ENCODE measurements at places on chromosomes 11 and 22. TPM values are rescaled to one million over a fixed set of nuclear protein-coding genes. Genes with fewer than 3 reads are reported as not detected.

RIMBP3B gene
- total RNA-seq = 0.07 TPM

DRD4 gene
- 0.08 TPM for total RNA-seq

TUG1 gene
- total RNA-seq = 68.7 TPM

YPEL4 gene
- not detected for total RNA-seq

PKDREJ gene
- total RNA-seq = not detected

ARVCF gene
- 107 TPM for total RNA-seq

MMP13 gene
- not detected for total RNA-seq

C1QTNF4 gene
- 7.1 TPM for total RNA-seq

TENM4 gene
- total RNA-seq = 49.4 TPM

RFPL3 gene
- not detected for total RNA-seq

P4HA3 gene
- 1.7 TPM for total RNA-seq

NAALAD2 gene
- total RNA-seq = 0.88 TPM

EMID1 gene
- total RNA-seq = 6.0 TPM

OR8G5 gene
- total RNA-seq = not detected

FOXRED2 gene
- 16.6 TPM for total RNA-seq

OR51E2 gene
- total RNA-seq = not detected

GRCh38 chr11:19091366-19091765 is 25.6 kb upstream of the ZDHHC13 start:
- DNase-seq = no peak

DNA sequence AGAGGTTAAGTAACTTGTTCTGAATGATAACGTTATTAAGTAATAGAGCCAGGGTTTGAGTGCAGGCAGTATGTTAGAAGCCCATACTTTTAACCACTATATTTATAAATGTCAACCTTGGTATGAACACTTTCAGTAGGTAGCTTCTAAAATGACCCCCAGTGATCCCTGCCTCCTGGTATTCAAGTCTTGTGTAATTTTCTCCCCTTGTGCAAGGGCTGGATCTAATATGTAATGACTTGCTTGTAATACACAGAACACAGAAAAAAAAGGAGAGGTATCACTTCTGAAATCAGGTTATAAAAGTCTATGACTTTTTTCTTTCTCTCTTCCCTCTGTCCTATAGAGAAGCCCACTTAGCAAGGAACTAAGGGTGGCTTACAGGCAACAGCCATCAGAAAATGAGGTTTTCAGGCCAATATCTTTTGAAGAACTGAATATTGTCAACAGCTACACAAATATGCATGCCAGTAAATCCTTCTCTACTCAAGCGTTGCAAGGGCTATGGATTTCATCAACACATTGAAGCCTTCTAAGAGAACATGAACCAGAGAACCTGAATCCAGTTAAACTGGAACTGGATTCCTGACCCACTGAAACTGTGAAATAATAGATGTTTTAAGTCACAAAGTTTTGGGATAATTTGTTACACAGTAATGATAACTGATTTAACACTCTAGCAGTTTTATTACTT is 712.3 kb downstream of the METTL15 start:
- no peak for DNase-seq

- DNase-seq = no peak
Measured at GRCh38 chr11:7918141-7918540, 12.9 kb downstream of the OR10A6 start.

DNA sequence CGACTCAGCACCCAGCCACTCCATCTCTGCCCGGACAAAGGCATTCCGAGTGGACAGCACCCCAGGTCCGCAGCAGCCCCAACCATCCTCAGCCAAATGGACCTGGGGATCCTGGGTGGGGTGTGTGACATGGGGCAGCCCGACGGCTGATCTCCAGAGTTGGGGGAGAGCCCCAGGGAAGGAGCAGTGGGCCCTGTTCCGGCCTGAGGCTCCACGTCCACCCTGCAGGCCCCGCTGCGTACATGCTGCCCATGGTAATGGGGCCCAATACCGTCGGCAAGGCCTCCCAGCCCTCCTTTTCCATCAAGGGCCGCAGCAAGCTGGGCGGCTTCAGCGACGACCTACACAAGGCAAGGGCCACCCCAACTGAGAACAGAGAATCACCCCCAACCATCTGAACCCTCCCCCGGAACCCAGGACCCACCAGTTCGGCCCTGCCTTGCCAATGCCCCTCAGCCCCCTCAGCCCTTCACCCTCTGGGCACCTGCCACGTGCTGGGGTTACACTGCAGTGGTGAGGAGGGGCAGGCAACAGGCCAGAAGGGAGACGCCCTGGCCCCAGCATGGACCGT is 5.4 kb downstream of the SCGB1C1 start:
- DNase-seq = no peak

GRCh38 chr22:23103199-23103954 is 33.1 kb downstream of the GNAZ start:
- no peak for DNase-seq

GRCh38 chr11:20844630-20845029 is 175.2 kb downstream of the NELL1 start:
- DNase-seq = no peak

- DNase-seq = no peak
Measured at GRCh38 chr22:49460592-49461281, 366.9 kb downstream of the BRD1 start.

DNA sequence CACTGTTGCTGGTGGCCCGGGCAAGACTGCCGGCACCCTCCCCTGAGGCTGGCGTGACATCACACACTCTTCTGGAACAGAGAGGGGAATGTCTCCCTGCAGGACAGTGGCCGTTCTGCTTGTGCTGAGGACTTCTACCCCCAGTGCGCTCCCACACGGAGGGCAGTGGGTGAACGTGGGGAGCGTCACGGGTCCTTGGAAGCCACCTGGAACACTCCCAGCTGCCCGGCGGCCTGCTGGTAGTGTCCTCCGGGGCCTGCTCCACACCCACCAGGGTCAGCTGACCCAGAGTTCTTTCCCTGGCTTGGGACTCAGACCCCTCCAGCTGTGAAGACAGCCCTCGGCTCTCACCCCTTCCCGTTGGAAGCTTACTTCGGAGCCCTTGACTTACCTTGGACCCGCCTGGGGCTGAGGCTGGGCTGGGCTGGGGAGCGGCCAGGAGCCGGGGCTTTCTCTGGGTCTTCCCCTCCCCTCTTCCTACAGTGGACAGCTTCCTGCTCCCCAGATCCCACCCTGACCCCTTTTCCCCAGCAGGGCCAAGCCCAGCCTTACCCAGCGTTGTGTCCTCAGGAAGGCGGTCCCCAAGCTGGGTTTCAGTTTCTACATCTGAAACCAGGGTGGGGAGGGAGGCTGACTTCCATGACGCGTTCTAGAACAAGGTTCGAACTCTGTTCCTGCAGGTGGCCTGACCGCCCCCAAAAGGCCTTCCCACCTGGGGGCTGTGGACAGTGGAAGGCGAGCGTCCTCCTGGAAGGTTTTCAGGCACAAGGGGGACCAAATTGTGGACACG is 14.8 kb upstream of the GAL start:
- DNase-seq = no peak

DNA sequence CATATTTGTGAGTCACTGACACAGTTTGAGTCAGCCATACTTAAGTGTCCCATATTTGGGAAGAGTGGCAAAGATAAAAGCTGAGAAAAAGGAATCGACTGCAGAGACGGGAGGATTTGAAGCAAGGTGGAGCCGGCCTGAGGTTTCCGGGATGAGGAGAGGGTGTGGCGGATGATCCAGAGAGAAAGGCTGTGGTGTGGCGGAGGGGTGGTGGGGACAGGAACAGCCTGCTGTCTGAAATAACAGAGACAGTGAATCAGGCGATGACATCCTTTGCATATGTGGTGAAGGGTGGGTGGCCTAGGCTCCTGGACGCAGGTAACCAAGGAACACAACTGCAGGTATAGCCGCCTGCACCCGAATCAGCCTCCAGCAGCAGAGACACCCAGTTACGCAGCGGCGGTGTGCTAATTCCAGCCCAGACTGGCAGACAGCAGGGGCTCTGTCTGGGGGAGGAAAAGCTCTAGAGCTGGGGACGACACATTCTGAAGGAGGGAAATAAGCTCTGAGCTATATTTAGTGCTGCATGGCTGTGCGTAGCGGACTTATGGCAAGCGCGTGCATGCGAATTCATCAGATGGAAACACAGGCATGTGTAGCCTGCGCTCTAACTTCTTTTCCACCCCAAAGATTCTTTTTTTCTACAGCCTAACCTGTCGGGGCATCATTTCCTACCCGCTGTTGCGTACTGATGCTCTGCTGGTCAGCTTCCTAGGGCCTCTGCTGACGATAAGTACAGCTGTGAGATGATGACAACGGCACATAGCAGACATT is 62.7 kb upstream of the BARX2 start:
- DNase-seq = no peak

DNA sequence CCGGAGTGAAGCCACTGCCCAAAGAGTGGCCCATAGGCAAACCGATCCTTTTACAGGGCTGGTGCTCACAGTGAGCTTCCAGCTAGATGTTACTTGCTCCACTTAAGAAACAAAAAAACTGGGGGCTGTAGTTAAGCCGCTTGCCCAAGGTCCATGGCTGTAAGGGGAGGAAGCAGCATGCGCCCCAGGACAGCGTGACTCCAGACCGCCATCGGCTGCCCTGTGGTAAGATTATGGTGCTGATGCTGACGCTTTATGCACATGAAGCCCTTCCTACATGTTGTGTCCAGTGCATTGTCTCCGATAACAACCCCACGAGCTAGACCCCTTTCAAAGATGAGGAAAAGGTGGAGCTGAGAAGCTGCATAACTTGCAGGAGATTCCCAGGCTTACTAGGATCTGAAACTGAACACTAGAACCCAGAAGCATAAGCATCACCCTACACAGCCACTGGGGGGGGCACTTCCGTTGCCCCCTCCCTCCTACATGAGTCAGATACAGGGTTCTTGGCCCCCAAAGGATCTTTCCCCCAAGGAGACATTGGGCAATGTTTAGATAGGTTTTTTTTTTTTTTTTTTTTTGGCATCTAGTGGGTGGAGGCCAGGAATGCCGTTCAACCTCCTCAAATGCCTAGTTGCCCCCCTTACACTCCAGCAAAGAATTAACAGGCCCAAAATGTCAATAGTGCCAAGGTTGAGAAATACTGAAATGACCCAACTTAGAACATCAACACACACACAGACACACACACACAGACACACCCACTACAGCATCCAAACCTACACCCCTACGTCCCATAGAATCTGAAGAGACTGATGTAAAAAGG is 53.9 kb downstream of the MN1 start:
- no peak for DNase-seq

GRCh38 chr11:36151933-36152580 is 137.2 kb downstream of the COMMD9 start:
- DNase-seq = no peak

DNA sequence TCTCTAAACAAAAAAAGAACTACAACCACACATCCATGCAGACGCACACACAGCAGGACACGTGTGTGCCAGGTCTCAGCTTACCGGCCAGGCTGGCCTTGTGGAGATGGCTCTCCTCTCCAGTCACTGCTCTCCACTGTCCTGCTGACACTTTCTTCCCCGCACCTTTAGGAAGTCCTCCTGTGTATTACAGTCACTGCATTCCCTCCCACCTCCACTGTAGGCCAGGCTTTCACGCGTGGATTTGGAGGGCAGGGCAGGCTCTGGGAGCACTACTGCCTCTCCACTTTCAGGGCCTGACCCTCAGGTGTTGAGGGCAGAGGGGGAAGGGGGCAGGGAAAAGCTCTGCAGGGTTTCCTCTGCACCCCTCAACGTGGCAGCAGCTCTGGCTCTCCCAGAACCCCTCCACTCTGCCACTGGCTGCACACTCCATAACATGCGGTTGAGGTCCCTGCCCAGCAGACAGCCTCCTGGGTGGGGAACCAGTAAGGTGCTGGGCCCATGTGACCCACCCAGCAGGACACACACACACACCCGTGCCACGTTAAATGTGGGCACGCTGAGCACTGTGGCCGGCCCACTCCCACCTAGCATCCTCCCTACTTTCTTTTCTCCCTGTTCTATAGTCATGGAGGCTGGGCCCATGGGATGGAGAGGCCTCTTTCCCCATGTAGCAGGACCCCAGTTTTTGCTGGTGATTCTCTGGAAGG is 107.0 kb upstream of the PITPNB start:
- no peak for DNase-seq

- peak; percentile 49 for DNase-seq
Measured at GRCh38 chr22:20979243-20979809, 2.8 kb upstream of the LZTR1 start.

- DNase-seq = no peak
Measured at GRCh38 chr11:60528465-60528864, 13.3 kb downstream of the MS4A13 start.

GRCh38 chr22:31627223-31627731 is 34.7 kb downstream of the PISD start:
- DNase-seq = no peak

- DNase-seq = peak; percentile 39
Measured at GRCh38 chr11:124900464-124900863, 2.8 kb upstream of the ROBO4 start.

GRCh38 chr11:15300341-15300740 is 185.6 kb downstream of the INSC start:
- DNase-seq = no peak

- no peak for DNase-seq
Measured at GRCh38 chr22:44449683-44450425, 48.2 kb downstream of the RTL6 start.

DNA sequence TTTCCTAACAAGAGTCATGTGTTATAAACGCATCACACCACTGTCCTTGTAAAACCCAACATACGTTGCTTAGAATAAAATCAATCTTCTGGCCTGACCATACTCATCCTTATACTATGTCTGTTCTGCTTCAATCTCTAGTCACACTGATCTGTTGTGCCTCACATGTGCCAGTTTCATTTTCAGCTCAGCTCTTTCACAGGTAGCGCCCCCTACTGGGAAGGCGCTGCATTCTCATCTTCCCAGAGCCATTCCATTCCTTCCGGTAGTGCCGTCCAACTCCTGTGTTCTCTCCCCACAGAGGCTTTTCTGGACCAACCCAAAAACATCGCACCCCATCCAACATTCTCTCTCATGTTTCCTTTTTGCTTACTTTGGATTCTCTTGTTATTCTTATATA is 22.2 kb downstream of the CASP5 start:
- no peak for DNase-seq

DNA sequence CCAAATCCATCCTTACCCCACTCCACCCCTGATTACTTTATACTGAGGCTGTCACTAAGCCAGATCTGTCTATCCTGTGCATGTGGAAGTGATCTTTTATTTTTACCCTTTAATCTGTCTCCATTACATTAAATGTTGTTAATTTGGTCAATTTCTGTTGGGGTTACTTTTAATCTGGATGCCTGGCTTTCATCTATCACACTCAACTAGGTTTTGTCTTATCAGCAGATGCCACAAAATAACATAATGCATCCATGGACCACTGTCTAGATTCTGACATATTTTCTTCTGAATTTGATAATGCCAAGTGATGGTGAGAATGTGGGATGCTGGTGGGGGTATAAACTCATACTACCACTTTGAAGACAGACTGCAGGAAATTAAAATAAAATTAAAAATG is 108.4 kb downstream of the FDX1 start:
- DNase-seq = no peak
